ENCODE measurements at places on chromosomes 3 and 15.
A peak's percentile ranks its signal among the peaks of the same experiment; 100 is the strongest.

- DNase-seq: no peak
- H3K4me3 ChIP-seq: peak overlapping the region; percentile 74
- H3K36me3 ChIP-seq: peaks cover 47% of the 10 kb centered on the region
- no peaks in the 10 kb centered on the region for H3K27me3 ChIP-seq
These were observed 783 bp upstream of the ISG20 start for GRCh38 chr15:88637841-88638625.

DNA sequence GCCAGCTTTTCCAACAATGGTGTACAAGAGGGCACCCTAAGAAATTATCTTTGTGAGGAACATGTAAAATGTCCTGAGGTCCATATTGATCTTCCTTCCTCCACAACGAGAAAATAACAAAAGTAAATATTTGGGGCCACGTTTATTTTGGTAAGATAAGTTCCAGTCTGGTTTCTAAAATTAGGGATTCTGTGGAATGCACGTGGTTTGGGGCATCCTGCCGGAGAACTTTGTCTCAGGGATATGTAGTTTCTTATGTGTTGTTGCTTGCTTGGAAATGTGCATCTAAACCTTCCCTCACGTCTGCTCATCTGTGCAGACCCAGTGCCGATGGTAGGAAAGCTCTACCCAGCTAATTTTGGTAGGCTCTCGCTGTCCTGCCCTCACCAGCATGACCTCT lies 62.8 kb downstream of the CTDSPL start:
- no peaks in the 10 kb centered on the region for H3K27me3 ChIP-seq
- H3K36me3 ChIP-seq: no peaks in the 10 kb centered on the region
- no peak overlapping the region for H3K4me3 ChIP-seq
- no peak overlapping the region for H3K27ac ChIP-seq
- H3K4me1 ChIP-seq: no peaks in the 10 kb centered on the region

DNA sequence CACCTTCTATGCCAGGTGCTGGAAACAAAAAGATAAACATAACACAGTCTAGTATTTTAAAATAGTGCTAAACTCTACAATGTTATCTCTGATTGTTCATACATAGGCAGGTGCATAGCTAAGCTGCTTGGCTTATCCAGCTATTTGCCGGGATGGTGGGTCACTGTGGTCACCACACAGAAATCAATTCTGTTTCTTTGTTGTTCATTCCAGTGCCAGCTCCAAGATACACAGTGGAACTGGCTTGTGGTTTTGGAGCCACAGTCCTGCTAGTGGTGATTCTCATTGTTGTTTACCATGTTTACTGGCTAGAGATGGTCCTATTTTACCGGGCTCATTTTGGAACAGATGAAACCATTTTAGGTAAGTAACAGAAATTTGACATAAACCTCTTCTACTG lies 130.2 kb downstream of the IL1RAP start:
- no peak overlapping the region for H3K4me3 ChIP-seq
- H3K27me3 ChIP-seq: no peaks in the 10 kb centered on the region
- H3K4me1 ChIP-seq: no peaks in the 10 kb centered on the region
- H3K36me3 ChIP-seq: peaks cover 4% of the 10 kb centered on the region
- no peak overlapping the region for H3K27ac ChIP-seq

DNA sequence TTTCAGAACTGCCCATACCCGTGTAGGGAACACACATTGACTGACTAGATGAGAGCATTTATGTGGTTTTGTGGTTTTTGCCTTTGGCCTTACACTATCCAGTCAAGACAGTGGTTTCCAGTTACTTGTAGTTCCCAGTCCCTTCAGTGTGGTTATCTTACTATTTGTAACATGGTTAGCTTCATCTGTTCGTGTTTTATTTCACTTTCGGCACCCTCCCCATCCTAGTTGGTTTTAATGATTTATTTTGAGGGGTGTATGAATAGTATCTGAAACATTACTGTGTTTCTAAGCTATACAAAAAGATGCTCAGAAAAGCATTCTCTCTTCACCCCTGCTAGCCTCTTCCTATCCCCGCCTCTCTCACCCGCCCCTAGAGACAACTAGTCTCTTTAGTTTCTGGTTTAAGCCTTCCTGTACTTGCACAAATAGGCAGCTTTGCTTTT lies 14.1 kb downstream of the LYSMD4 start:
- H3K27me3 ChIP-seq: no peaks in the 10 kb centered on the region
- no peak overlapping the region for H3K4me3 ChIP-seq
- peaks cover 16% of the 10 kb centered on the region for H3K36me3 ChIP-seq
- no peak overlapping the region for H3K27ac ChIP-seq
- no peak for DNase-seq

- no peak overlapping the region for H3K4me3 ChIP-seq
- no peaks in the 10 kb centered on the region for H3K36me3 ChIP-seq
- H3K27ac ChIP-seq: no peak overlapping the region
- H3K4me1 ChIP-seq: no peaks in the 10 kb centered on the region
- peaks cover 7% of the 10 kb centered on the region for H3K27me3 ChIP-seq
- no peak for DNase-seq
These were observed 311.5 kb upstream of the ROPN1 start for GRCh38 chr3:124303305-124303910.

GRCh38 chr3:111748132-111748531 lies 110.9 kb upstream of the PHLDB2 start:
- no peak overlapping the region for H3K4me3 ChIP-seq
- no peak for DNase-seq
- no peaks in the 10 kb centered on the region for H3K36me3 ChIP-seq

DNA sequence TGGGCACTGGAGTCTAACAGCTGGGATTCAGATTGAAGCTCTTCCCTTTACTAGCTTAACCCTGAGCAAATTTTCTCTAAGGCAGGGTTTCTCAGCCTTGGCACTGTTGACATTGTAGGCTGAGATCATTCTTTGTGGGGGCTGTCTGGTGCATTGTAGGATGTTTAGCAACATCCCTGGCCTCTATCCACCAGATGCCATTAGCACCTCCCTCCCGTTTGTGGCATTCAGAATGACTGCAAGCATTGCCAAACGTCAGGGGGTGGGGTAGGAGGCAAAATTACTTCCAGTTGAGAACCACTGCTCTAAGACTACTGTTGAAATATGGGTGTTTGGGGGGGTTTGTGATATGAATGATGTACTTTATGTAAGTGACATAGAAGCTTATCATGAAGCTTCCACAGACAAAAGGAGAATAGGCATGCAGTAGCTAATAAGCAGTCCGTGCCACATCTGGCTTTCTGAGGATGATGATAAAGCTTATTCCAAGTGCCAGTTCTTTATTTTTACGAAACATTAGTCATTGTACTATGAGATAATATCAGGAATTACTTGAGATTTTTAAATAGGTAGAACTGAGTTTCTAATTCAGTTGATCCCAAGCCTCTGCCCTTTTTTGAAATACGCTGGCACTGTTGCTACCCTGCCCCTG lies 39.3 kb downstream of the NKIRAS1 start:
- H3K4me3 ChIP-seq: no peak overlapping the region
- peaks cover 9% of the 10 kb centered on the region for H3K4me1 ChIP-seq
- DNase-seq: no peak
- H3K36me3 ChIP-seq: peaks cover 7% of the 10 kb centered on the region
- H3K27ac ChIP-seq: no peak overlapping the region
- no peaks in the 10 kb centered on the region for H3K27me3 ChIP-seq

GRCh38 chr15:67024314-67024997 lies 40.9 kb upstream of the SMAD3 start:
- peaks cover 17% of the 10 kb centered on the region for H3K27me3 ChIP-seq
- H3K27ac ChIP-seq: no peak overlapping the region
- no peak overlapping the region for H3K4me3 ChIP-seq
- H3K36me3 ChIP-seq: no peaks in the 10 kb centered on the region
- no peak for DNase-seq

DNA sequence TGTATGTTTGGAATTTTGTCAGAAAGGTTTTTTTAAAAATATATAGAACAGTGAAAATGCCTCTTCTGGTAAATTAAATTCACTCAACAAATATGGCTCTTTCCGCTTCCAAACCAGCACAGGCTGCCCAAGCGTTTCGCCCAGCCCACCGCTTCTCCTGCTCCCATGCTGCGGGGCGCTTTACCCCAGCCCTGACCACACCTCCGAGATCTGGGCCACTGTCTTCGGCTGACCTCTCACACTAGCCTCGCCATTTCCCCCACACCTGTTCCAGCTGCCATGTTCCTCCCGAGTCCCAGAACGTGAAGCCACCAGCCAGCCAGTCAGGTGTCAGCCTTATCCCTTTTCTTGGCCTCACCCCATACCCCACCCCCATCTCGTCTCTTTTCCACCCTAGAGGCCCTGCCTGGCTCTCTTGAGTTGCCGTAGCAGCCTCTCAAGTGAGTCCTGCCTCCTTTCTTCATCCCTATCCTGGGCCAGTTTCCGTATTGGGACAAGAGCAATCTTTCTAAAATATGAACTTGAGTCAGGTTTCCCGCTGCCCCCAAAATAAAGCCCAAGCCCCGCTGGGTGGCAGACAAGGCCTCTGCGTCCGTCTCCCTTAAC lies 46.5 kb downstream of the SLC12A8 start:
- H3K27me3 ChIP-seq: peaks cover 68% of the 10 kb centered on the region
- H3K4me1 ChIP-seq: peaks cover 7% of the 10 kb centered on the region
- DNase-seq: no peak
- no peaks in the 10 kb centered on the region for H3K36me3 ChIP-seq

GRCh38 chr15:38414357-38414756 lies 39.6 kb upstream of the FAM98B start:
- peaks cover 41% of the 10 kb centered on the region for H3K27me3 ChIP-seq
- H3K4me3 ChIP-seq: no peak overlapping the region
- peak; percentile 27 for DNase-seq
- H3K27ac ChIP-seq: no peak overlapping the region
- H3K4me1 ChIP-seq: no peaks in the 10 kb centered on the region

- peaks cover 54% of the 10 kb centered on the region for H3K36me3 ChIP-seq
- no peak for DNase-seq
- no peak overlapping the region for H3K4me3 ChIP-seq
- peaks cover 28% of the 10 kb centered on the region for H3K4me1 ChIP-seq
- no peaks in the 10 kb centered on the region for H3K27me3 ChIP-seq
These were observed 8.7 kb downstream of the DLG1 start for GRCh38 chr3:197289726-197290125.

DNA sequence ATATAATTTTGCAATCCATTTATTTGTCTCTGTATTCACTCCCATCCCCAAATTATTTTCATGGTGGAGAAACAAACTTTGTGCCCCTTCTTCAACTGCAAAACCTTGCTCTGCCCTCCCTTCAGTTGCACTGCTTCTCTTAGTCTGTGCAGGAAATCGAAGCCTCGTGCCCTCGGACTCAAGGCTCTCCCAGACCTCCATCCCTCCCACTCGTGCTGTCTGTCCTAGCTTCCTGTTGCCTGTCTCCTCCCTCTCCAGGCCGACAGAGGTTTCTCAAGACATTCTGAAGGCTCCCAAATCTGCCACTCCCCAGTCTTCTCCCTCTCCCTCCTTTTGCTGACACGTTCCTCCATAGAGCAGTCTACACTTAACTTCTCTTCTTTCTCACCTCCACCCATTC lies 177.6 kb downstream of the PDZRN3 start:
- DNase-seq: no peak
- no peaks in the 10 kb centered on the region for H3K36me3 ChIP-seq
- H3K4me1 ChIP-seq: no peaks in the 10 kb centered on the region
- H3K27ac ChIP-seq: no peak overlapping the region

DNA sequence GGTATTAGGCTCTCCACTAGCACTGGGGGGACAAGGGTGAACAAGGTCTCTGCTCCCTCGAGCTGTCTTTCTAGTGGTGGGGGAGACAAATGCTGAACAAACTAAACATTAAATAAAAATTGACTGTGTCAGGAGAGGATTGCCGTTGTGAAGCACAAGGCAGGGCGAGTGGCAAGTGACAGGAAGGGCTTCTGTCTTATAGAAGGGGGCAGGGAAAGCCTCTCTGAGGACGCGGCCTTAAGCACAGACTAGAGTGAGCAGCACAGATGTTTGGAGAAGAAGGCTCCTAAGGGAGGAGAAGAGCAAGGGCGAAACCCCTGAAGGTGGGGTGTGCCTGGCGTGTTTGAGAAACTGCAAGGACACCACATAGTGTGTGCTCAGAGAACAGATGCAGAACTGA lies 50.9 kb upstream of the ATP2B2 start:
- H3K4me3 ChIP-seq: no peak overlapping the region
- H3K27me3 ChIP-seq: peaks cover 33% of the 10 kb centered on the region
- no peaks in the 10 kb centered on the region for H3K36me3 ChIP-seq
- DNase-seq: no peak
- no peak overlapping the region for H3K27ac ChIP-seq
- peaks cover 18% of the 10 kb centered on the region for H3K4me1 ChIP-seq

- H3K27me3 ChIP-seq: no peaks in the 10 kb centered on the region
- no peak overlapping the region for H3K27ac ChIP-seq
- no peaks in the 10 kb centered on the region for H3K36me3 ChIP-seq
These were observed 144.1 kb downstream of the FEZF2 start for GRCh38 chr3:62229211-62229610.

- no peaks in the 10 kb centered on the region for H3K4me1 ChIP-seq
- no peak overlapping the region for H3K4me3 ChIP-seq
- DNase-seq: no peak
- H3K27me3 ChIP-seq: no peaks in the 10 kb centered on the region
- no peaks in the 10 kb centered on the region for H3K36me3 ChIP-seq
These were observed 144.6 kb downstream of the EPHA3 start for GRCh38 chr3:89252016-89252415.

GRCh38 chr3:55160241-55160983 lies 232.6 kb upstream of the LRTM1 start:
- no peaks in the 10 kb centered on the region for H3K4me1 ChIP-seq
- H3K36me3 ChIP-seq: no peaks in the 10 kb centered on the region
- H3K27me3 ChIP-seq: no peaks in the 10 kb centered on the region

GRCh38 chr15:33716025-33716424 lies 252.3 kb upstream of the CHRM5 start:
- no peak overlapping the region for H3K27ac ChIP-seq
- H3K4me1 ChIP-seq: no peaks in the 10 kb centered on the region
- H3K27me3 ChIP-seq: peaks cover 4% of the 10 kb centered on the region

- H3K27ac ChIP-seq: no peak overlapping the region
- H3K4me1 ChIP-seq: peaks cover 8% of the 10 kb centered on the region
- H3K27me3 ChIP-seq: no peaks in the 10 kb centered on the region
These were observed 21.9 kb upstream of the ZBTB47 start for GRCh38 chr3:42631620-42632019.

DNA sequence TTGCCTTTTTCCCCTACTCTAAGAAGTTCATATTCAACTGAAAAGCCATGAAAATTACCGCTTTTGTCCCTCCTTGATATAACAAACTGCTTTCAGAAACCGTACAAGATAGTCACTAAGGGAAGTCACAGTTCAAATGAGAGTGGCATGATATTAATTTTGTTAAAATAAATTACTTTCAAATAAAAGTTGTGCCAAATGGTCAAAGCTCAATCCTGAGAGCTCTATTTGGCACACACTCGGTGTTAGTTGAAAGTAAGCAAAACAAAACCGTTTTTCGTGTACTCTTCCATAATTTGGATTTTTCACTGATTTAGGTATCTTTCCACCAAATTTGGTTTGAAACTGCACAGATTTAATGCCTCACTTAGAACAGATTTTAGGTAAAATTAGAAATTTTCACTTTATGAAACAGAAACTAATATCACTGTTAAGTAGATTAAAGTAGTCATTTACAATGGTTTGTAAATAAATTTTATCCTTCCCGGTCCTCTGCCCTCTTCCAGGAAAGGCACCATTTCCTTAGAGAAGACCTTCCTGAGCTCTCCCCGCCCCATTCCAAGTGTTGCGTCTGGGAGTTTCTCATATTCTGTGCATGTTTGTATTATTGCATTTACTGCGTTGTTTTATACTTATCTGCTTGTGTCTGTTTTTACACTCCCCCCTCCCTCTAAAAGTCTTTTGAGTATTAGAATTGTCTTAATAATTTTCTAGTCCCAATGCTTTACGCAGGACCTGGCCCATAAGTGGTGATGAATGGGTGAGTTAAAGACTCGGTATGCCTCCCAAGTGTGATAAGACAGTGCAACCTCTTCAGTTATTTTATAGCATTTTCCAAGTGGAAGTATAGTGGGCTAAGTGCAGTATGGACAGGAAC lies 853 bp downstream of the TCAIM start:
- H3K27me3 ChIP-seq: peaks cover 3% of the 10 kb centered on the region
- H3K4me3 ChIP-seq: peak overlapping the region; percentile 98
- H3K4me1 ChIP-seq: peaks cover 27% of the 10 kb centered on the region
- no peak for DNase-seq
